Stimulated activated CD8-positive, alpha-beta memory T cell treated with anti-CD3 and anti-CD28 coated beads, Interleukin-4, amount 100 ng/mL, for 1 hour (primary cell): ENCODE measurements at places on chromosomes 5 and 9.

DNA sequence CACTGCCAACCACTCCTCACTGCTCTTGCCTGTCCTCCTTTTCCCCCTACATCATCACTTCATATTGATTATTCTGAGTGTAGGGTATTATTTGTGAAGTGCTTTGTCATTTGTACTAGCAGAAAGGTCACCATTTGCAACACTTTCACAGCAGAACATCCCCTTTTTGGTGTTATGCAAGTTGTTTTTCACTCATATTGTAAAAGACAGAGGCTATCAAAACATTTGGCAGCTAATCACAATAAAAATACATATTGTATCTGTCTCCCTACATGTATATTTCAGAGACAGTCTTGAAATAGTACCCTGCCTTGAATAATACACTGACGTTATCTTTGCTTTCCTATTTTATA lies 82.3 kb downstream of the ANXA1 start:
- DNase-seq, result no peak

- DNase-seq, result no peak
Measured at GRCh38 chr9:124437086-124437485, 13.2 kb upstream of the ADGRD2 start.

- no peak for DNase-seq
Measured at GRCh38 chr9:20921362-20921761, 110.1 kb downstream of the HACD4 start.

DNA sequence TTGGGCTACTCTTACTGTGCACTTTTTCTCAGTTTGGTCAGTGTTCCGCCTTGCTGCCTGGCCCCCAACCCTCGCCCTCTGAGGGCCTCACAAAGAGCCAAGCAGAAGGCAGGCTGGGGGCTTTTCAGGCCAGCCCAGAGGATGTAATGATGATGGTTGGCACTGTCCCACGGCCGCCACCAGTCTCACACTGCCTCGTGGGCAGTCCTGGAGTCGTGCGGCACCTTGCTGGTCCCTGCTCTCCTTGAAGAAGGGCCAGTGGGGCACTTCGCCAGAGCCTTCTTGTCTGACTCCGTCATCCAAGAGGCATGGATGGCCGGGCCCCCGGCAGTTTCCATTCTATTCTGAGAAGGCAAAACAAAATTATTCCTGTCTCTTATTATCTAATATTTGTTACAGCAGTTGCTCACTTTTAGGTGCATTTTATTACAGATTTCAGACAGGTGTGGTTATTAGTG lies 21.0 kb downstream of the TENT4A start:
- DNase-seq, result no peak

GRCh38 chr9:109802491-109802890 lies 22.5 kb downstream of the PALM2AKAP2 start:
- DNase-seq, result no peak

- no peak for DNase-seq
Measured at GRCh38 chr9:132044176-132044875, 35.3 kb downstream of the MED27 start.

DNA sequence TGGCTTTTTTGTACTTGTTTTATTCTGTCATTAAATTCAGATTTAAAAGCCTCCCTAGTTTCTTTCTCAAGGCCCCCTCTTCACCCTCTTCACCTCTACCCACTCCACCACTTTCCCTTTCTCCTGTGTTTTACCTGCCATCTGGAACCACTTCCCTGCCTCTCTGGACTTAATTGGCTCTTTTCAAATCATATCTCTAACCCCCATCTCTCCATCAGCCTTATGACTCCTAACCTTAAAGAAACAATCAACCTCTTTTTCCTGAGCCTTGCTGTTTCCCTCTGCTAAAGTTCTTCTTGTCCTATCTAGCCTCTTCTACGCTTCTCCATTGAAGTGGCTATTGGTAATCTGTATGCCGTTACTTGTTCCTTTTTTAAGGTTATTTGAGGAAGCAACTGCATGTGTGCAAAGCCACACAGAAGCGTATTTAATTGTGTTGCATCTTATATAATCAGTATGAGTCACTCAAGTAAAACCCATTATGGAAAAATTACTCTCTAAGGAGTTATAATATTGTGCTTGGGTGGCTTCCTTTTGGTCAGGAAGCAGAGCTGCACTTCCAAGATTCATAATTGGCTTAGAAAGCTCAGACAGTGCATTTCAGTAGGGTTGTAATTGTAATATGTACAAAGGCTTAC lies 653.6 kb upstream of the ITGA1 start:
- no peak for DNase-seq

DNA sequence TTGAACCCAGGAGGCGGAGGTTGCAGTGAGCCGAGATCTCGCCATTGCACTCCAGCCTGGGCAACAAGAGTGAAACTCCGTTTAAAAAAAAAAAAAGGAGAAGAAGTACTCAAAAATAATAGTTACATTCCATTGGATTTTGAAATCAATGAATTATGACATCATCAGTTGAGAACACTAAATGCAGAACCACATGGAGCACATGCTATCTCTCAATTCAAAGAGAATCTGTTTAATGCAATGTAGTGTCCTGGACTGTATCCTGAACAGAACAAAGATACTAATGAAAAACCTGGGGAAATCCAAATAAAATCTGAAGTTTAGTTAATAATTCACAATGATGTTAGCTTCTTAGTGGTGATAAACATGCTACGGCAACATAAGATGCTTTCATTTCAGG lies 20.3 kb downstream of the CDC14B start:
- DNase-seq, result no peak

- no peak for DNase-seq
Measured at GRCh38 chr9:15430920-15431844, 8.5 kb downstream of the SNAPC3 start.

- DNase-seq, result no peak
Measured at GRCh38 chr9:4936277-4936676, 48.8 kb upstream of the JAK2 start.

- DNase-seq, result no peak
Measured at GRCh38 chr5:176589039-176589769, 20.8 kb downstream of the GPRIN1 start.

DNA sequence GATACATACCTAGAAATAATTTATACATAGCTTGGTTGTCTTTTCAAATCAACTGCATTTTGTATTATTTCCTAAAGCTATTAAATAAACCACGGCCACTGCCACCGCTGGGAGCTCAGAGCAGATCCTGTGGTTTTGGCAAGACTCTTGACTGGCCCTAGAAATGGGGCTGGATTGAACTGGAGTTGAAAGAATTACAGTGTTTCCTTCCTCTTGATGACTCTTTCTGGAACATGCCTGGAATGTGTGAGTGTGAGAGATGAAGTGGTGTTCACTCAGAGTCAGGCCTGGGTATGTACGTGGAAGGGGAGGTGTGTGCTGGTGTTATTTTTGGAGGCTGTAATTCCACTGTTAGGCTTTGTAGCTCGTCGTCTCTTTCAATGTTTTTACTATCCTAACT lies 45.9 kb downstream of the TEK start:
- no peak for DNase-seq

GRCh38 chr9:4887556-4887955 lies 94.8 kb downstream of the RCL1 start:
- DNase-seq, result no peak

DNA sequence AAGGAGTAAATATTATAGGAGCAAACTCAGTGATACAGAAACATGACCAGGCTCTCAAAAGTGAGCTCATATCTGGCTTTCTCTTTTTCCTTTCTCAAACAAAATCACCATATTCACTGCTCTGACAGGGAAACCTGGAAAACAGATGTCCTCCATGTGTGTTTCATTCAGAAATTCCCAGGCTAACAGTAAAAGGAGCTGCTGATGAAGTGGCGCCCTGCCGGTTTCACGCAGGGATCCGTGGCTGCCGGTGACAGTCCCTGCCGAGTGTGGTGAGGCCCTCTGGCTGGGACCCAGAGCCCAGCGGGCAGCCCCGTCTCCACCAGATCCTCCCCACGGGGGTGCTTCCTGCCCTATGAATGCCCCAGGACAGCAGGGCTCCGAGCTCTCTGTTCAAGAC lies 208.1 kb downstream of the GNA14 start:
- no peak for DNase-seq

DNA sequence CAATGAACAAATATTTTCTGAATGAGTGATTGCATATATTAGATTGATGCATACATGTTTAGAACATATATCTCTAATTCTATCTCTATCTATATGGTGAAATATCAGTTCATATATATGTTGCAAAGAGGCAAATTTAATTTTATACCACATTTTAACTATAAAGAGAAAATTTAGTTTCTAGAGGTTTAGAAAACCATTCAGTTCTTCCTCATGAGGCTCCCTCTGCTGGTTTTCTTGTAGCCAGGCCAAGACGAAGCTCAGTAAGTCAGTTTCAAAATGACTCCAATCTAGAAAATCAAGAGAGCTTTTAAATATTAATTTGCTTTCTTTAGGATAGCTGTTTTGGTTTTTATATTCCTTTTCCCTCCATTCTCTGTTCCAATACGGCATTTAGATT lies 312.1 kb downstream of the TMEM232 start:
- no peak for DNase-seq

GRCh38 chr9:79657891-79658290 lies 86.1 kb downstream of the TLE4 start:
- no peak for DNase-seq

GRCh38 chr5:174751154-174752000 lies 27.0 kb downstream of the MSX2 start:
- no peak for DNase-seq

GRCh38 chr9:83975300-83975699 lies 4.7 kb downstream of the HNRNPK start:
- DNase-seq, result no peak

GRCh38 chr5:141883184-141883891 lies 5.1 kb upstream of the PCDH1 start:
- DNase-seq, result no peak

- no peak for DNase-seq
Measured at GRCh38 chr9:131160416-131161112, 35.2 kb downstream of the NUP214 start.

DNA sequence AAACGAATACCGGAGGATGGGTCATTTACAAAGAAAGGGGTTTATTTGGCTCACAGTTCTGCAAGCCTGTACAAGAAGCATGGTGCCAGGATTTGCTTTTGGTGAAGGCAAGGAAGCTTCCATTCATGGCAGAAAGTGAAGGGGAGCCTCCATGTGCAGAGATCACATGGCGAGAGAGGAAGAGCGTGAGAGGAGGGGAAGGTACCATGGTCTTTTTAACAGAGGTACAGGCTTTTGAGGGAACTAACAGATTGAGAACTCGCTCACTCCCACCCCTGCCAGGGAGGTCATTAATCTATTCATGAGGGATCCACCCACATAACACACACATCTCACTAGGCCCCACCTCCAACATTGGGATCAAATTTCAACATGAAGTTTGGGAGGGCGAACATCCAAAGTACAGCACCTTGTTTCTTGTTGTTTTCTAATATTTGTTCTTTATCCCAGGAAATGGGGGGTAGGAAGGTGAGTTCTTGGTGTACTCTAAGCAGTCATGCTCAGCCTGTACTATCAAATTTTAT lies 18.5 kb downstream of the TMC1 start:
- DNase-seq, result no peak

DNA sequence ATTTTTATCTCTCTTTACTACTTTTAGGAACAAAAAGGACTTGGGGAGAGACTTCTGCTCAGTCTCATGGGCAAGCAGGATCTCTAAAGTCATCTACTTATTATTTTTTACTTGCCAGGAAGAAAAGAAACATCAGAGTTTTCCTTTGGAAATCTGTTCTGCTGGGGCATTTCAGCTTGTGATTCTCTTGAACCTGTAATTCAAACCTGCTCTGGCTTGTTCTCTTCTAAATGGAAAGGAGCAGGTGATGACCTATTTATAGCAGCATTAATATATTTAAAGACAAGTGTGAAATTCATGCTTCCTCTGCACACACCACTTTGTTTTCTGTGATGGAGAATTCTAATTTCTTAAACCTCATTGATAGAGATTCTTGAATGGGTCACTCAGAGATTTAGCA lies 2.0 kb downstream of the ADCY2 start:
- DNase-seq, result no peak

GRCh38 chr9:132572921-132573320 lies 9.5 kb upstream of the BARHL1 start:
- no peak for DNase-seq

- DNase-seq, result no peak
Measured at GRCh38 chr5:38258319-38259061, at the start of gene EGFLAM. Gene EGFLAM (plus strand): TSS chr5:38258559. CDS start chr5:38258755, 196 bp downstream.

- DNase-seq, result no peak
Measured at GRCh38 chr9:81146241-81146640, 543.1 kb downstream of the TLE1 start.

DNA sequence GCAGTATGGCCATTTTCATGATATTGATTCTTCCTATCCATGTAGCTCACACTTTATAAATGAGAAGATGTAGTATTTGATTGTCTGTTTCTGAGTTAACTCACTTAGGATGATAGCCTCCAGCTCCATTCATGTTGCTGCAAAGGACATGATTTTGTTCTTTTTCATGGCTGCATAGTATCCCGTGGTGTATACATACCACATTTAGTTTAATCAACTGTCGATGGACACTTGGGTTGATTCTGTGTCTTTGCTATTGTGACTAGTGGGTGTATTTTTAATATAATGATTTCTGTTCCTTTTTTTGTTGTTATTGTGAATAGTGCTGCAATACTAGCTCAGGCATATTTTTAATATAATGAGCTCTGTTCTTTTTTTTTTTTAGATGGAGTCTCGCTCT lies 560.3 kb upstream of the ZNF608 start:
- DNase-seq, result no peak

- no peak for DNase-seq
Measured at GRCh38 chr9:130898552-130898852, 1.9 kb upstream of the QRFP start.

- DNase-seq, result no peak
Measured at GRCh38 chr5:180352116-180353047, 754 bp downstream of the GFPT2 start.

GRCh38 chr9:34985311-34985899 lies 4.1 kb upstream of the DNAJB5 start:
- no peak for DNase-seq

GRCh38 chr5:115262321-115263077 lies at the start of gene PGGT1B:
Gene PGGT1B (minus strand): TSS chr5:115262877. CDS start chr5:115262851, 26 bp downstream.
- peak; percentile 24 for DNase-seq

- DNase-seq, result peak; percentile 9
Measured at GRCh38 chr5:1763548-1763911, 36.1 kb downstream of the MRPL36 start.

- no peak for DNase-seq
Measured at GRCh38 chr9:130770679-130771442, 64.2 kb upstream of the ABL1 start.

GRCh38 chr5:177312649-177313181 lies 1.0 kb upstream of the MXD3 start:
- DNase-seq, result no peak

GRCh38 chr5:776862-777711 lies 7.4 kb downstream of the ZDHHC11B start:
- no peak for DNase-seq

DNA sequence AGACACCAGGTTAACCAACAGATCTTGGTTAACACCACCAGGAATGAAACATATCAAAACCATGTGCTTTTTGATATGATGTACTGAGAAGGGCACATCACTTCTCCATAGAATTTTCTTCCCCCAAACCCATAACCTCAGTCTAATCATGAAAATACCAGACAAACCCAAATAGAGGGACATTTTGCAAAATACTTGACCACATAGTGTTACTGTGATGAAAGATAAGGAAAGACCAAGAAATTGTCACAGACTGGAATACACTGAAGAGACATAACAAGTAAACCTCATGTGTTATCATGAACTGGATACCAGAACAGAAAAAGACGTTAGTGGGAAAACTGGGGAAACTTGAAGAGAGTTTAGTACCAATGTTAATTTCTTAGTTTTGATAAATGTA lies 74.9 kb upstream of the VCAN start:
- DNase-seq, result no peak

GRCh38 chr5:151005950-151006576 lies 14.3 kb upstream of the GPX3 start:
- no peak for DNase-seq
